Breast epithelium (tissue), 4 donors: ENCODE measurements at places on chromosomes 4 and X. TPM values are rescaled to one million over a fixed set of nuclear protein-coding genes. Genes with fewer than 3 reads are reported as not detected.

SLIT2 gene
- total RNA-seq, result 15.8 TPM

RPS6KA6 gene
- 0.96 TPM for total RNA-seq

DNA sequence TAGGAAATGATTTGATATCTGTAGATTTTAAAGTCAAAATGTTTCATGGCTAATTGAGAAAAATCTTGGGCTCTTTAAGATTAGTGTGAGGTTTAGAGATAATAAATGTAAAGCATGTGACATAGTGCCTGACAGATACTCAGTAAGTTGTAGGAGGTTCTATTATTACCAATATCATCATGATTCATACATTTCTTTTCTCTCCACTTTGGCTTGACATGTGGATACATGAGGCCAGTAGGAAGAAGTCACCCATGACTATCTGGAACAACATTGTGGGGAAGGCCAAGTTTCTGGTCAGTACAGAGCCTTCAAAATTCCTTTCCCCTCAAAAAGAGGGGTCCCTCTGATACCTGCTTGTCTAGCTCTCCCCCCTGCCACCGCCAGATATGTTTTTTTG, 91.2 kb upstream of the SORBS2 start:
- no peak overlapping the region for H3K27ac ChIP-seq
- no peak for DNase-seq
- H3K4me3 ChIP-seq, result no peak overlapping the region
- H3K27me3 ChIP-seq, result no peaks in the 10 kb centered on the region
- no peaks in the 10 kb centered on the region for H3K4me1 ChIP-seq

- no peak overlapping the region for H3K4me3 ChIP-seq
- no peak overlapping the region for H3K27ac ChIP-seq
- no peaks in the 10 kb centered on the region for H3K36me3 ChIP-seq
- no peak for DNase-seq
- peaks cover 6% of the 10 kb centered on the region for H3K27me3 ChIP-seq
Measured at GRCh38 chrX:68354879-68355628, 78.2 kb downstream of the OPHN1 start.

PNCK gene
- 0.48 TPM for total RNA-seq

GRCh38 chr4:106502106-106502699, 133.6 kb upstream of the GIMD1 start:
- no peak overlapping the region for H3K27ac ChIP-seq
- no peak overlapping the region for H3K4me3 ChIP-seq
- H3K27me3 ChIP-seq, result no peaks in the 10 kb centered on the region
- no peaks in the 10 kb centered on the region for H3K4me1 ChIP-seq
- DNase-seq, result peak; percentile 61
- no peaks in the 10 kb centered on the region for H3K36me3 ChIP-seq
